ENCODE measurements at places on chromosomes 6 and 20.

GRCh38 chr6:125301435-125302391 is at the start of gene HDDC2:
TSS of gene HDDC2 (minus strand) at chr6:125301967. CDS start at chr6:125301932, 35 bp downstream.
- H3K27me3 ChIP-seq = no peaks in the 10 kb centered on the region
- H3K4me3 ChIP-seq = peak within 1 kb of the TSS; percentile 61
- H3K27ac ChIP-seq = peak within 1 kb of the TSS; percentile 76
- no peaks in the 10 kb centered on the region for H3K36me3 ChIP-seq

DNA sequence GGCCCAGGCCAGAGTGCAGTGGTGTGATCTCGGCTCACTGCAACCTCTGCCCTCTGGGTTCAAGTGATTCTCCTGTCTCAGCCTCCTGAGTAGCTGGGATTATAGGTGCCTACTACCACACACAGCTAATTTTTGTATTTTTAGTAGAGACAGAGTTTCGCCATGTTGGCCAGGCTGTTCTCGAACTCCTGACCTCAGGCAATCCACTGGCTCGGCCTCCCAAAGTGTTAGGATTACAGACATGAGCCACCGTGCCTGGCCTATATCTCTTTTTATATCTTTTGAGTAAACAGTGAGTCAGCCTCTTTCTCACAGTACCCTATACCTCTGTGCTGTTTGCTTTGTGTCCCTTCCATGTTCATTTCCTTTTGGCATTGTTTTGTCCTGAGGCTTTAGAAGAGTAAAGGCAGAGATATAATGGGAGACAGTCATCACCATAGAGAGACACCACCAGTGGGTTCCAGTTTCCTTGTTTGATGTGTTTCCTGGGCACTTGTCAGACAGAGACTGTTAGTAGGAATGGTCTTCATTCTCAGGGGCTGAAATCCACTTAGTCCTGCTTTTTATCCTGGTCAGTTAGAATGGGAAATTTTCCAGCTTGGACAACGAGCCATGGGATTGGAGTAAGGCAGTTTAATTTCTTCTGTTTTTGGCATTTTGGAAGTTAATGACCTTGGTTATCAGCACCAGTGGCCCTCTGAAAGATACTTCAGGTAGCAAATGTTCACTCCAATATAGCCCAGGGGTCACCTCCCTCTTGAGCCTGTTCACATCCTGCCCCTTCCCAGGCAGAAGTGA is 32.2 kb upstream of the ASXL1 start:
- peaks cover 10% of the 10 kb centered on the region for H3K36me3 ChIP-seq
- H3K4me1 ChIP-seq = no peaks in the 10 kb centered on the region
- no peaks in the 10 kb centered on the region for H3K27me3 ChIP-seq
- H3K4me3 ChIP-seq = no peak overlapping the region

DNA sequence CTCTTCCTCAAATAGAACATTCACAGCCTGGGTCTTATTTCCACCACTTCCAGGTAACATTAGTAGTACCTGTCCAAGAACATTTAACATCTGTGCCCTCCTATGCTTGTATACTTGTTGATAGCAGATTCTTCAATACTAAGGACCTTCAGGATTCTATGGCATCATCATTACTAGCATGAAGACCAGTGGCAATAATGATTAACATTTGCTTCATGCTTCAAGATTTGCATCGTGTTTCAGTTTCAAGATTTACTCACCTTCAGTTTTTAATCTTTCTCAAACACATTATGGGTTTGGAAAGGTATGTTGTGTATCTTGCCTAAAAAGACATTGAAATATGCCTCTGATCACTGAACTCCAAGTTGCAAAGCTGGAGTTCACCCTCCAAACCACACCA is 412.8 kb upstream of the NRSN1 start:
- no peak overlapping the region for H3K4me3 ChIP-seq
- no peaks in the 10 kb centered on the region for H3K36me3 ChIP-seq
- H3K27me3 ChIP-seq = no peaks in the 10 kb centered on the region
- H3K27ac ChIP-seq = no peak overlapping the region

- no peaks in the 10 kb centered on the region for H3K27me3 ChIP-seq
- H3K4me3 ChIP-seq = no peak within 1 kb of the TSS
- H3K4me1 ChIP-seq = no peaks in the 10 kb centered on the region
These were observed at the start of gene GSTA3 for GRCh38 chr6:52909531-52909930. TSS of gene GSTA3 (minus strand) at chr6:52909698. CDS start at chr6:52905834, 3,864 bp downstream.

GRCh38 chr6:52493669-52494068 is 73.5 kb downstream of the EFHC1 start:
- no peak overlapping the region for H3K27ac ChIP-seq
- no peaks in the 10 kb centered on the region for H3K36me3 ChIP-seq
- no peaks in the 10 kb centered on the region for H3K4me1 ChIP-seq
- DNase-seq = no peak
- H3K4me3 ChIP-seq = no peak overlapping the region
- H3K27me3 ChIP-seq = no peaks in the 10 kb centered on the region

GRCh38 chr6:11538052-11538818 is 686 bp downstream of the TMEM170B start:
- DNase-seq = peak; percentile 48
- H3K27ac ChIP-seq = peak overlapping the region; percentile 69
- H3K27me3 ChIP-seq = no peaks in the 10 kb centered on the region
- peaks cover 5% of the 10 kb centered on the region for H3K4me1 ChIP-seq

GRCh38 chr6:168794491-168794890 is 353.5 kb downstream of the SMOC2 start:
- no peaks in the 10 kb centered on the region for H3K27me3 ChIP-seq
- H3K36me3 ChIP-seq = no peaks in the 10 kb centered on the region
- H3K27ac ChIP-seq = no peak overlapping the region
- H3K4me3 ChIP-seq = no peak overlapping the region
- DNase-seq = no peak

All from naive thymus-derived CD4-positive, alpha-beta T cell (primary cell).